ENCODE measurements at places on chromosomes 11 and 22.

DNA sequence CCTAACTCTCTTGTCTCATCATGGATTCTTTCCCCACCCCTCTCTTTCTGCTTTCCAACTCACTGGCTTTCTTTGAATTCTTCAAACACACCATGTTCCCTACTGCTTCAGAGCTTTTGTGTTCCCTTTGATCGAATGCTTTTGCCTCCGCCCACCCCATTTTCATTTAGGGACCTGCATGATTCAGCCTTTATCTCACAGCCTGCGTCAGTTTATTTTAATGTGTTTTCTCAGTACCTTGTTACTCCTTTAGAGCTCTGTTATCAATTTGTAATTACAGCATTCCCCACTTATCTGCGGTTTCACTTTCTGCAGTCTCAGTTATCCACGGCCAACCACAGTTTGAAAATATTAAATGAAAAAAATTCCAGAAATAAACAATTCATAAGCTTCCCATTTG, 451.3 kb downstream of the METTL15 start:
- no peak for DNase-seq

DNA sequence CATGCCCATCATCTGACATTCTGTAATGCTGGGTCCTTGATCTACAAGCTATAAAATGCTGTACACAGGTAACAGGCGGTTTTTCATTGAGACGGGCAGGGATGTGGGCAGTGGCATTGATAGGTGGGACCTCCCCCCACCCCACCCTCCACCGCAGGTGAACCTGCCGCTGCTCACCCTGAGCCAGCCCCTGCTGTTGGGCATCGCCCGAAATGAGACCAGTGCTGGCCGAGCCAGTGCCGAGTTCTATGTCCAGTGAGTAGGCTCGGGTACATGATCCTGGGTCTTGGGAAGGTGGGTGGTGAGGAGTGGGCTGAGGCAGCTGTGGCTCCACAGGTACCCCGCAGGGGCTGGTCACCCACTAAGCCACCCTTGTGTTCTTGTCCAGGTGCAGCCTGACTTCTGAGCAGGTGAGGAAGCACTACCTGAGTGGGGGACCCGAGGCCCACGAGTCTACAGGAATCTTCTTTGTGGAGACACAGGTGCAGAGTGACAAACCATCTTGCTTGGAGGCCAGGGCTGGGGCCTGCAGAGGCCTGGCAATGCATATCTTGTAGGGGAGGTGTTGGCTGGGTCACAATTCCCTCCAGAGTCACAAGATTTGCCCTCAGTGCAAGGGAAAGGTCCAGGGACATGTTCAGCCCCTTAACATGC, 1.1 kb upstream of the DNAJC4 start:
- DNase-seq: no peak

DNA sequence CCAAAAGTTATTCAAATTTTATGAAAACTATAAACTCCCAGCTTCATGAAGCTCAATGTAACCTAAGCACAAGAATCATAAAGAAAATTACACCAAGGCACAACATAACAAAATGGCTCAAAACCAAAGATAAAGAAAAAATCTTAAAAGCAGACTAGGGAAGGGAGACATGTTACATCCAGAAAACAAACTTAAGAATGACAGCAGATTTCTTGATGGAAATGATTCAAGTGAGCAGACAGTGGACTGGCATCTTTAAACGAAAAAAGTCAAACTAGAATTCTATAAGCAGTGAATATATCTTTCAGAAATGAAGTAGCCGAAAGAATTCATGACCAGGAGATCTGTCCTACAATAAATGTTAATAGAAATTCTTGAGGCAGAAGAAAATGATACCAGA, 75.6 kb downstream of the SHANK2 start:
- no peak for DNase-seq

- DNase-seq: no peak
These were observed 25.8 kb downstream of the TSKU start for GRCh38 chr11:76808996-76809395.

- DNase-seq: no peak
These were observed 45.4 kb upstream of the ANO3 start for GRCh38 chr11:26286472-26287066.

DNA sequence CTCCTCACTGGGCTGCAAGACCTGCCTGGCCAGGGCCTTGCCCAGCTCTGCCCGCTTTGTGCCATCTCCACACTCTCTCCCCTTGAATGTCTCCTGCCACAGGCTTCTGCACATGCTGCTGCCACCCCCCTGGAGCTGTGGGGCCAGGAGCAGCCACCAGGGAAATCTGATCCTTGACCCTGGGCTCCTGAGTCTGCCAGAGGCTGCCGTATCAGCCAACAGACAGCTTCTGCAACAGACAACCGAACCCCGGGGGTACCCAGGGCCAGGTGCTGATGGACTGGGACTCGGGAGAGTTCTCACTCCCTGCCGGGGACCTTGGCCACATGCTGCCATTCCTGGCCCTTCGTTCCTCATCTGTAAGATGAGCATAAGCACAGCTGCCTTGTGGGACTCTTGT, 3.3 kb upstream of the PPARA start:
- no peak for DNase-seq

DNA sequence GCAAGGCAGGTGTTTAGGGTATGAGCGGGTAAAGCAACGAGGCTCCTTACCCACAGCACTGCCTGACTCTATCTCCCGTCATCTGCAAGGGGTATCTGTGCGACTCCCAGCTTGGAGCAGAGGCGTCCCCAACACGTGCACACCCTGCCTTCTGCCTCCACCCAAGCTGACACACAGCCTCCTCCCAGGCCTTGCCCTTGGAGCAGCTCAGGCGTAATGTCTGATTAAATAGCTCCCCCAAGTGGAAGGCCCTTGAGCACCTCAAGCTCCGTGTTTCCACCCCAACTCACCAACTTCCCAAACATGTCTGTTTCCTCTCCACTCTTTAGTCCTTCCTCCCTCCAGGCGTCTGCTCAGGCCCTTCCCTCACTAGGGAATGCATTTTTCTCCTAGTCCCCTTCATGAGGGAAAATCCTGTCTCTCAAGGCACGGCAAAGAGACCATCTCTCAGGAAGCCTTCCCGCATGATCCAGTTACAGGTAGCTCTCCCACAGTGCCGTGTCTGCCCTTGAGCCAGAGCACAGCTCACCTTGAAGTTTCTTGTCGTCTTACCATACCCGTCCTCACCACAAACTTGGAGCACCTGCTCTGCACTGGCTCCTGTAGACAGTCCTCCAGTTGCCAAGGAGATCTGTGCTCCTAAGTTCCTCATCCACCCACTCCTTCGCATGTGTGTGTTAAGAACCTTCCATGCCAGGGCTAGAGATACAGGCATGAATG, 15.8 kb downstream of the CYB5R2 start:
- DNase-seq: peak; percentile 42

GRCh38 chr11:94910779-94911178, 62.6 kb downstream of the CWC15 start:
- no peak for DNase-seq

GRCh38 chr11:128086794-128087193, 500.6 kb downstream of the ETS1 start:
- no peak for DNase-seq

DNA sequence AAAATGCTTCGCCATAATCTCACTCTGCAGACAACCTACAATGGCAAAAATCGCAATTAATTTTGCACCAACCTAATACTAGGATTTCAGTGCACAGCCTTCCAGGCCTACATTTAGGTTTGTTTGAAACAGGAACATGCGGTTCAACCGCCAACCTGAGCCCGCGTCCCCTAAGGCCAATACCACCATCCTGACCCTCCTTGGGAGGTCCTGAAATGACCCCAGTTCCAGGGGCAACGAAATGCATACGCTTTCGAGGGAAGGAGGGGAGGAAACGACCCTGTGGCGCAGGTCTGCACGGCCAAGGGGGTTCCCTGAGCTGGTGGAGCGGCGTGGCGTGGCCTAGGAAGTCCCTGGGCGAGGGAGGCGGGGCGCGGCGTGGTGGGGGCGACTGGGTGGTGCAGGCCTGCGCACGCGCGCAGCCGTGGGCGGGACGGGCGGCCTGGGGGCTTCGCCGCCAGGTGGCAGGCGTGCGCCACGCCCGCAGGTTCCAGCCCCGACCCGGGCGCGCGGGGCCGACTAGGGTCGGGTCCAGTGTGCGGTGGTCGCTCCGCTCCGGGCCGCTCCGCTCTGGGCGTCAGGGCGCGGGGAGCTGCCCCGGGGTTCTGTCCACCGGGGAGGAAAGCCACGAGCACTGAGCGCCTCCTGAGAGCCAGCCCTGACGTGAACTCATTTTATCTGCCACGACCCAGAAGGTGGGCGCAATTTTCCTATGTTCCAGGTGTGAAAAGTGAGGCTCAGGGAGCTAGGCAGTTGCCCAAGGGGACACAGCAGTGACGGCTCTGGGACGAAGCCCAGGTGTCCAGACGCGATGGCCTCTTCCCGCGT, 94.1 kb downstream of the SWAP70 start:
- DNase-seq: peak; percentile 34

GRCh38 chr11:123371506-123372297, 58.4 kb upstream of the GRAMD1B start:
- DNase-seq: no peak

DNA sequence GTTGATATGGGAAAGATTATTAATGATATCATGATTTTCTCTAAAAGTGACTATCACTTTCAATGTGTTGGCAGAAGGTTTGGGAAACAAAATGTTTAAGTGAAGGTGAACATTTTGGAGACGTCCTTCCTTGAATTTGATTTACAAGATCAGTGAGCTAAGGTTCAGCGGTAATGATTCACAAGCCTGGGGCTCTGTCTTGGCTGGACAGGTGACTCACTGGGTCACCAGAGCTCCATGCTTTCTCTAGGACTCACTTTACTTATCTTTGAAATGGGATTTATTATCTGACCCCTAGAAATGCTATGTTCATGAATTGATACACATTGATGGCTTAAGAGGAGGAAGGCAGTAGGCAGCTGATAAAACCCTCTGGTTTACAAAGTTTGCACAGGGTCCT, 437.5 kb downstream of the NTM start:
- no peak for DNase-seq

DNA sequence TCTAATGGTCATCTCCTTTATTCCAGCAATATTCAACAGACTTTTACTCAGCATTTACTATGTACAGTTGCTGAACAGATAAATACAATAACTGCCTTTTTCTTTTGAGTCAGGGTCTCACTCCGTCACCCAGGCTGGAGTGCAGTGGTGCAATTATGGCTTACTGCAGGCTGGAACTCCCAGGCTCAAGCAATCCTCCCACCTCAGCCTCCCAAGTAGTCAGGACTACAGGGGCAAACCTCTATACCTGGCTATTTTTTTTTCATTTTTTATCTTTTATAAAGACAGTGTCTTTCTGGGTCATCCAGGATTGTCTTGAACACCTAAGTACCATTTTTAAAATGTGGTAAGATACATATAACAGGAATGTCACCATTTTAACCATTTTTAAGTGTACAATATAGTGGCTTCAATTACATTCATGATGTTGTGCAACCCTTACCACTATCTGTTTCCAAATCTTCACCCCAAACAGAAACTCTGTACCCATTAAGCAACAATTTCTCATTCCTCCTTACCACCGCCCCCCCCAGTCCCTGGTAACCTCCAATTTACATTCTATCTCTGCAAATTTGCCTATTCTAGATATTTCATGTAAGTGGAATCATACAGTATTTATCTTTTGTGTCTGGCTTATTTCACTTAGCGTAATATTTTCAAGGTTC, 67.8 kb downstream of the MIAT start:
- no peak for DNase-seq

DNA sequence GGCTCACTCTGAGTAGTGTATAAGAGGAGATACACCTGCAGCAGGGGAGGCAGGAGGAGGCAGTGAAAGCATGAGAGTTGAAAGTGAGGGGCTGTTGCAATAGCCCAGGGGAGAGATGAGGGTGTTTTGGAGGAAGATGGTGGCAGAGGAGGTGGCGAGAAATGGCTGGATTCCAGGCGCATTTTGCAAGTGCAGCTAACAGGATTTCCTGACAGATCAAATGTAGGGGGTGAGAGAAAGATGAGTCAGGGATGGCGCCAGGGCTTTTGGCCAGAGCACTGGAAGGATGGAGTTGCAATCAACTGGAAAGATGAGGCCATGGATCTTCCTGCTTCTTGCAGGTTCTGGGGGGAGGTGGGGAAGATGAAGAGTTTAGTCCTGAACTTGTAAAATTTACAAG, 16.8 kb upstream of the TSPAN18 start:
- DNase-seq: no peak

- DNase-seq: no peak
These were observed 37.1 kb upstream of the OR8B8 start for GRCh38 chr11:124482362-124483147.

DNA sequence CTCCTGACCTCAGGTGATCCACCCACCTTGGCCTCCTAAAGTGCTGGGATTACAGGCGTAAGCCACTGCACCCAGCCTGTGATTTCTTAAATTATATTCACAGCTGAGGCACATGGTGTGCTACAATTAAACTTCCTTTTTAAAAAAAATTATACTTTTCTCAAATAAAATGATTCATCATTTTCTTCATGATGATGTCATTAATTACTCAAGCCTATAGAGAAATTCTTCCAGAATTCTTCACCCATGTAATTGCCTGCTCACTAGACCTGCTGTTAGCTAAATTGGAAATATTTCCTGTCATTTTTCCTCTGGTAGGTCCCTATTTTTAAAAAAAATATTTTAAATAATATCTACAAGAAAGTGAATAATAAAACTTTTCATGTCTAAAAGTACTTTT, 440.0 kb upstream of the ANO3 start:
- no peak for DNase-seq

- DNase-seq: no peak
These were observed at the start of gene SUN2 for GRCh38 chr22:38755911-38756532. Gene SUN2, minus strand, starts transcription at chr22:38755998. Its CDS starts 3,370 bp downstream, at chr22:38752628.

- no peak for DNase-seq
These were observed 96.6 kb upstream of the POU2AF2 start for GRCh38 chr11:111148953-111149352.

DNA sequence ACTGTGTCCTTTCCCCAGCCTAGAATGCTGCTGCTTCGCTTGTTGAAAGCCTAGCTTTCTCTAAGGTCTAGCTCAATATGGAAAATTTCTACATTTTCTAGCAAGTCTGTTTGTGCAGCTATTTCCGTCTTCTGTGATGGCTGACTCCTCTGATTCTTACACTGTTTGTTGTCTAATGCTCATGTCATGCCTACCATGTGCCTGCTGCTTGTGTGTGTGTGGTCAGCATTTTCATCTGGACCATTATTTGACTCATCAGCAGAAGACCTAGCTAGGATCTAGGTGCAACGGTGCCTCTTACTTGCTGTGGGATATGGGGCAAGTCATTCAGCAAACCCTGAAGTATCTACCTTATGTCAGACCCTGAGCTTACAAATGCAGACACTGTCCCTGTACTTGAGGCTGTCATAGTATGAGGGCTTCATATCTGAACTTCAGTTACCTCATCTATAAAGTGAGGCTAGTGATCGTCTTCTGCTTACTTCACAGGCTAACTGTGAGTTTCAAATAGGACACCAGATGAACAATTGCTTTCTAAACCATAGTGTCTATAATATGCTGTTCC, 86.5 kb upstream of the MYO18B start:
- DNase-seq: no peak

GRCh38 chr11:45901626-45902025, 5.4 kb downstream of the FREY1 start:
- DNase-seq: no peak

- DNase-seq: no peak
These were observed 159.1 kb downstream of the WNT11 start for GRCh38 chr11:76047231-76047630.

- DNase-seq: no peak
These were observed 14.8 kb upstream of the MAML2 start for GRCh38 chr11:96357794-96358193.
